Kasumi-1 (cell line): ENCODE measurements at places on chromosomes 11 and 22.

DNA sequence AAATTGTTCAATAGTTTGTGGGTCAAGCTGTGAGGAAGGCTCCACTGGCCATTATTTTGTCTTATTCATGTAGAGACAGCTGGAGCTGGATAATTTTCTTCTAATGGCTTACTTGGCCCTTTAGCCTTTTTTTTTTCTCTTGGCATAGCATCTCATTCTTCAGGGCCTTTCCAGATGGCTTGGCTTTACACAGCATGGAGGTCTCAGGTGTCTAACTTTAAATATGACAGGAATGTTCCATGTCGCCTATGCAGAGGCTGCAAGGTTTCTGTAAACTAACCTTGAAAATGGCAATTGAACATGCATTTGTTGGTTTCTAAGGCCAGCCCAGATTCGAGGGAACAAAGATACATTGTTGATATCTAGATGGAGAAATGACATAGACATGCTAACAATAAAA lies 247.9 kb upstream of the CNTN5 start:
- DNase-seq = no peak

DNA sequence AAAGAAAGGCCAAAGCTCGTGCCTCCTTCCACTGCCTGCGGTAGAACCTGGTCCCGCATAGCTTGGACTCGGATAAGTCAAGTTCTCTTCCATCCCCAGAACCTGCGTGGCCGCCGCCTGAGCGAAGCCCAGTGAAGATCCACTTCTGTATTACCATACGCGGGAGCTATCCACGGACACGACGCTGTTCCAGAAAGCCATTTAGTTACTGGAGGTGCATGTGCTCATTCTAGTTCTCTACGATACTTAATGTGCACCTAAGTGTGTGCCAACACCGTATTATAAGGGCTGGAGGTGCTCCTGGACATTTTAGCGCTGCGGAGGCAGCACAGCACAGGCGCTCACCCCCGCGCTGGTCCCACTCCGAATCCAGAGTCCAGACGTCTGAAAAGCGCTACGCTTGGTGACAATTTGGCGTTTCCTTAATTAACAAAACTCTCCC lies 1.4 kb downstream of the WT1 start:
- DNase-seq = no peak

GRCh38 chr11:1194231-1194976 lies 28.5 kb upstream of the MUC5B start:
- no peak for DNase-seq

DNA sequence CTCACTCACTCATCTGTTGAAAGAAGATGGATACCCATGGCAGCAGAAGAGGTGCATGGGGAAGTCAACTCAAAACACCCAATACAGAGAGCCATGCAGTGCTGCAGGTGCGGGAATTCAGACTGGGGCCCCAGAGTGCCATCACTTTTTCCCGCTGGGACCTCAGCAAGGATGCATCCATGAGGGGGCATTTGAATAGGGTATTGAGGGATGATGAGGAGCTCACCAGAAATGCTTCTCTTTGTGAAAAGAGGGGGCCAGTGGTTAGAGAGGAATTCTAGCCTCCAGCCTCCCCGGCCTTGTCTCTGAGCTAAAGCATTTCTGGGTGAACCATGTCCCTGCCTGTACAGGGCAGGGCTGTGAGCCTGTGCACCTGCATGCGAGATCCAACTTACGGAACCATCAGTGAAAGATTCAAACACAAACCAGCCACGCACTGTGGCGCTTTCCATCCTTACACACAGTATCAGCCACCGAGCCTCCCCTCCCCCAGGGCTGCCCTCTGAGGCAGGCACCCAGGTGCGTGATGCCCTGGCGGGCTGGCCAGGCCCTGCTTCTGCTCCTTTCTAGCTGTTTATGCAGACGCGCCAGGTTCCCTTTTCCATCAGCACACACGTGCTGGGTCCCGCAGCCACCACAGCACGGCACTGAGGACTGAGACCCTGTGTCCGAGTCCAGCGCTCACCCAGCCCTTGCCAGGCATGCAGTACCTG lies 1177.2 kb downstream of the BRD1 start:
- DNase-seq = no peak

DNA sequence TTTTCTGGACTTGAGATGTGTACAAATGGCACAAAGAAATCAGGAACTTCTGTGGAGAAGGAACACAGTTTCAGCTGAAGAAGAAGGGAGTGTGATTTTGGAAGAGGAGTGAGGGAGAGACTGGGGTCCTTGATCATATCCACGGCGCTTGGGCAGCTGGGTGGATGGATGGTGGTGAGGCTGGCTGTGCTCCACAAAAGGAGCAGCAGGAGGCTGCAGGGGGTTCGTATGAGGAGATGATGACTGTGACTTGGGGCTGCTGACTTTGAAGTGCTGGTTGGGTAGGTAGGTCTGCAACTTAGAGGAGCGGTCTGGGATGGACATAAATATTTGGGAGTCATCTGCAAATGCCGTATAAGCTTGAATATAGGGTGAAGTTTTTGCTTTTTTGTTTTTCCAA lies 1.3 kb upstream of the DCHS1 start:
- DNase-seq = no peak

- DNase-seq = no peak
Measured at GRCh38 chr22:23609983-23610781, 21.9 kb downstream of the DRICH1 start.

- DNase-seq = no peak
Measured at GRCh38 chr11:68430801-68431200, 29.8 kb upstream of the PPP6R3 start.

DNA sequence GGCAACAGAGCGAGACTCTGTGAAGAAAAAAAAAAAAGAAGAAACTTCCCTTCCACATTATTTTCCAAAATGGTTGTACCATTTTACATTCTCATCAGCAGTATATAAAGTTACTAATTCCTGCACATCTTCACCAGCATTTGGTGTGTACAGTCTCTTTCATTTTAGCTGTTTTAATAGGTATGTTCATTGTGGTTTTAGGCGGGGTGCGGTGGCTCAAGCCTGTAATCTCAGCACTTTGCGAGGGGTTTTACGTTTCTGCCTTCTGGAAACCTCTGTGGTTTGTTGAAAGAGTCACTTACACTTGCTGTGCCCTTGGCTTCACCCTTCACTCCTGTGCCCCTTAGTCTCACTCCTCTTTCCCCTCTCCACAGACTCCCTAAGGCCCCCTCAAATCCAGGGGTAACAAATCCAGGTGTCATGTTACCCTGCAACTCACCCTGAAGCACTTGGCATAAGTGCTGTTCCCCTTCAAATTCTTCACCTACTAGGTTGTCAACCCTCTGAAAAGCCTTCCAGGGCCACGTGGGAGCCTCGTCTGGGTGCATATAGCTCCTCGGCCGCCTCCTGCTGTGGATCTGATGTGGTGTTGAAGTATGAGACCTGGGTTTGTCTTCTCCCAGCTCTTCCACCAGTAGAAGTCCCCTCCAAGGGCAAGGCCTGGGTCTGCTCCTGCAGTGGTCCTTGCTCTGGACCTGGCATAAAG lies 20.8 kb downstream of the TOB2 start:
- no peak for DNase-seq

DNA sequence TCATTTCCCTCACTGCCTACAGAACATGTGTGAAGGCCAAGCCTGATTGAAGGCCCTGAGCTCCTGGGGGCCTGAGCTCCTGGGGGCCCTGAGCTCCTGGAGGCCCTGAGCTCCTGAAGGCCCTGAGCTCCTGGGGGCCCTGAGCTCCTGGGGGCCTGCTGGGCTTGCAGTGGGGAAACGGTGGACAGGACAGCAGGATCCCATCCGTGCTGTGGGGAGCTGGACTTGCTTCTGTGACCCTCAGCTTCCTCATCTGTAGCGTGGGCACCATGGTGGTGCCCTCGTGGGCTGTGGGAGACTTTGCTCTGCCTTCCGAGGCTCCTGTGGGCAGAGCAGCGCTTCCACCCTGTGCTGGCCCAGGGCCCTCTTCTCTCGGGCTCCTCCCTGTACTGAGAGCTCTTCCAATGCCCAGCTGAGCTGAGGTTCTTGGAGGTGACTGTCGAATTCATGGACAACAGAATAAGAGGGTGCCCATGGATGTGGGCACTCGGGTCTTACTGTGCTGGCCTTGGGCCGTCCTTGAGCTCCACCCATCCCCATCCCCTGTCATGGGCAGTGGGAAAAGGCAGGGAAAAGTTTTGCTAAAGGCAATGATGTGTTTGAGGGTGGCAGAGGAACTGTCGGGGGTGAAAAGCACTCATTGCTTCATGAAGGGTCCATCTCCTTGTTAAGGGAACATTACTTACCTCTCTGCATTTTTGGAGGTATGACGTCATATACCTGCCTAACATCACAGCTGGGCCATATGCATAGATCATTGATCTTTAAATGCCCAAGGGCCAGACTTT lies 786.7 kb downstream of the TBC1D22A start:
- no peak for DNase-seq

DNA sequence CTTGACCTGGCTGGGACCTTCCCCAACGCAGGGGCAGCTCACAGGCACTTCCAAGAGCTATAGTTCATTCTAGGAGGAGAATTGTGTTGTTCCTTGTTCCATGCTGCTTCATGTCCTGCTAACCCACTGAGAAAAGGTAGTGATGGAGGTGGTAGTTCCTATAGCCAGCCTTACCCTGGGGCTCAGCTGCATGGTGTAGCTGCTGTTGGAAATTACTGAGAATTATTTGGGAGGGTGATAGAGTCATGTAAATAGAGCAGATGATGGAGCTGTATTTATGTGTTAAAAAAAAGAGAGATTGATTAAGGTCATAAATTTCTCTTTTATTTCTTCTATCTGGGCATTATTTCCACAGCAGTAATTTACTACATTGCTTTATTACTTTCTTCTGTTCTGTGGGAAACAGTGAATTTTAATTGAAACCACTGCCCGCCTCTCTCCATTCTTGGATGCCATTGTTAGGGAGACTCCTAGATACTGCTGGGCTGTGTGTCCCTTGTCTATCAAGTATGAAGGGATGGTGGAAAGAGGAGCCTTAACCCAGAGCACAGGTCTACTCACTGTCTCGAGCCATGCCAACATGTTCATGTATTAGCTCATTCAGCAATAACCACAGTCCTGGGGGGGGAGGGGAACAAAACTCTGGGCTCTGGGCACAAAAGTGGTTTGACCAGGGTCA lies 309.2 kb downstream of the FAT3 start:
- DNase-seq = no peak

DNA sequence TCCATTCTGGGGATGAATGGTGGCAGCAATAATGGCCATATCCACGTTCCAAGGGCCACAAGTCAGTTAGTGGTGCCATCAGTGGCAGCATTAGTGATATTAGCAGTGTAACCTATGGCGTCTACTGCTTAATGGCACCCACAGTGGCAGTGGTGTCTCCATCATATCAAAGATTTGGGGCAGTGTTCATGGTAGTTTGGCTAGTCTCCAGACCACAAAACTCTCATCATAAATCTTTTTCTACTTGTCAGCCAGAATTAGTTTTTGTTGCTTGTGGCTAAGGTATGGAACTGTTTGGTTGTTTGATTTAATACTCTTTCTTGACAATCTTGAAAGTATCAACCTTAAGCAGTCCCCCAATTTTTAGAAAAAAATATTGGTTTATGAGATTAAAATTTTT lies 45.1 kb upstream of the DEUP1 start:
- DNase-seq = no peak

DNA sequence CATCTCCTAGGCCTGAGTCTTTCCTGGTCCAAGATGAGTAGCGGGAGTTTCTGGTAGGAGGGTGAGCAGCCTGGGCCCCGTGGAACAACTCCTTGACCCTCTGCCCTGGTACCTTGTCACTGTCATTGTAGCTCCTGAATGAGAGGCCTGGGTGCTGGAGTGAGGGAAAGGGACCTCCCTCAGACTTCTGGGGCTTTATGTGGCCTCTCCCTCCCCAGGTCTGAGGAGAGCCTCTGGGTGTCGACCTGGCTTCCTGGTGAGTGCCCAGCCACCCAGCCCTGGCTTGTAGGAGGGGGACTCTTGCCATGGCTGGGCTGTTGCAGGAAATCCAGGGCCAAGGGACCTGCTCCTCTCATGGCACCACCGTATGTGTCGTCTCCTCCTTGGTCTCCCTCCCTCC lies 3.9 kb downstream of the P2RY2 start:
- DNase-seq = no peak

- DNase-seq = no peak
Measured at GRCh38 chr11:119115484-119116234, 5.7 kb upstream of the HINFP start.

DNA sequence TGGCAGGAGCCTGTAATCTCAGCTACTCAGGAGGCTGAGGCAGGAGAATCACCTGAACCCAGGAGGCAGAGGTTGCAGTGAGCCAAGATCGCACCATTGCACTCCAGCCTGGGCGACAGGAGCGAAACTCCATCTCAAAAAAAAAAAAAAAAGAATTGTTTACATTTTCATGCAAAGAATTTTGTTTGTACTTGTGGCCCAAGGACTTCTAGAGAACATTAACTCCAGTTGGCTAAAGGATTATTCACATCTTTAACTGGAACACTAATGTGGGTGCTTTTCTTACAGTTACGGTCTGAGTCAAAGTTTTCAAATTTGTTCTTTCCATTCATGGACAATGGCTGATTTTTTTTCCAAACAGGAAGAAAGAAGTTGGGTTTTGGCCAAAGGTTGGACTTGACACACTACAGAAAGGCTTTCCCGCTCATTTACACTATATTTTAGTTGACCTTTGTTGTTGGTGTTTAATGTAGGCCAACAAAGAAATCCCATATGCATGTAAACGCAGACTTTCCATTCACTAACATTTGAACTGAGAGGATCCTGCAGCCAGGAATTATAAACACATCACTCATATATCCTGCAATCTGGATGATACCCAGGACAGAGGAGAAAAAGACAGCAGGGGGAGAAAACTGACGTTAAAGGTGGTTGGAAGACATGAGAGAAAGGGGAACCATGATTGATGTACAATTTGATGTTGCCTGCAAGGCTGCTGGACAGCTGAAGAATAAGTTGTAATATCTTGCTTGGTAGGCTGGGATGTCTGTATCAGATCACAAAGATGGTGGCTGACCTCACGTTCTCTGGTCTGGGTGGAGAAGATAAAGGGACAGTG lies 13.1 kb downstream of the POU2AF1 start:
- no peak for DNase-seq

- DNase-seq = no peak
Measured at GRCh38 chr11:17597770-17598169, 50.7 kb downstream of the OTOG start.

GRCh38 chr11:61124574-61125309 lies 22.5 kb downstream of the CD5 start:
- DNase-seq = no peak

DNA sequence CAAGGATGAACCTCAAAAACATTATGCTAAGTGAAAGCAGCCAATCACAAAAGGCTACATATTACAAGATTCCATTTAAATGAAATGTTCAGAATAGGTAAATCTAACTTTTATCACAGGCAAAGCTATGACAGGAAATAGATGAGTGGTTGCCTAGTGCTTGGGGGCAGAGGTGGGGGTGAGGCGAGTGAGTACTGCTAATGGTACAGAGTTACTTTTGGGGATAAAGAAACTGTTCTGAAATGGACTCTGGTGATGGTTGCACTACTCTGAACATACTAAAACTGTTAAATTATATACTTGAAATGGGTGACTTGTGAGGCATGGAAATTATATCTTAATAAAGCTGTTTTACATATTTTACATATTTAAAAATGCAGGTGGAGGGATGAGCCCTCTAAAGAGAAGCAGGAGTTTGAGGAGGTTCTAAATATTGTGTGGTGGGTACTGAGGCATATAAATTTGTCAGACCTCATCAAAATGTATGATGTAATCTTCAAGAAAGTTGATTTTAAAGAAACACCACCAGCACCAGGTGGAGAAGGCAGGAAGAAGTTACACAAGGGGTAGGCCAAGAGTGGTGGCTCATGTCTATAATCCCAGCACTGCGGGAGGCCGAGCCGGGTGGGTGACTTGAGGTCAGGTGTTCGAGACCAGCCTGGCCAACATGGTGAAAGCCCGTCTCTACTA lies 3.6 kb downstream of the SLC43A1 start:
- no peak for DNase-seq
